ENCODE measurements at places on chromosomes 2 and 18.

- DNase-seq, result no peak
These were observed 930.2 kb upstream of the LRRTM1 start for GRCh38 chr2:81234711-81235110.

DNA sequence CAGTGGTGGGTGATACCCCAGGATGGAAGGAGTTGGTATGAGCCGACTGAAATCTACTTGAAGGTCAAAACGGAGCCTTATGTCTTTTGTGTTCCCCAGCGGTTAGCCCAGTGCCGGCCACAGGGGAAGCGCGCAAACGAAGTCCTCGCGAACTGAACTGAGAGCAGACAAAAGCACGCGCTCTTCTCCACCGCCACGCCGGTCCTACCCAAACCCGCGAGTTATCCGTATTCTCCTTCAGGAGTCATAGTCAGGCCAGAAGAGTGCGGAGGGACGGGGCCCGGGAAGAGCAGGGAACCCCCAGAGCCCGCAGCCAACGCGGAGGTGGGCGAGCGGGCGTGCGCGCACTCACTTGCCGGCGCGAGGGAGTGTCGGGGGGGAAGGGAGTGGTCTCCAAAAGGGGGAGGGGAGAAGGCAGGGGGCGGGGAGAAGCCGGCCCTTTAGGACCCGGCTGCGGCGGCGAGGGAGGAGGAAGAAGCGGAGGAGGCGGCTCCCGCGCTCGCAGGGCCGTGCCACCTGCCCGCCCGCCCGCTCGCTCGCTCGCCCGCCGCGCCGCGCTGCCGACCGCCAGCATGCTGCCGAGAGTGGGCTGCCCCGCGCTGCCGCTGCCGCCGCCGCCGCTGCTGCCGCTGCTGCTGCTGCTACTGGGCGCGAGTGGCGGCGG is at the start of gene IGFBP2:
Gene IGFBP2 (plus strand): TSS at position 469 of the 664 bp plus-strand sequence. CDS start 104 bp downstream, at position 573.
- DNase-seq, result no peak

GRCh38 chr2:84158605-84159004 is 300.5 kb downstream of the SUCLG1 start:
- DNase-seq, result no peak

- no peak for DNase-seq
These were observed 99.1 kb downstream of the LRRTM1 start for GRCh38 chr2:80205498-80205897.

- DNase-seq, result no peak
These were observed 11.1 kb upstream of the KLHL30 start for GRCh38 chr2:238127165-238128060.

GRCh38 chr2:232883116-232883721 is 13.2 kb downstream of the SNORC start:
- no peak for DNase-seq

DNA sequence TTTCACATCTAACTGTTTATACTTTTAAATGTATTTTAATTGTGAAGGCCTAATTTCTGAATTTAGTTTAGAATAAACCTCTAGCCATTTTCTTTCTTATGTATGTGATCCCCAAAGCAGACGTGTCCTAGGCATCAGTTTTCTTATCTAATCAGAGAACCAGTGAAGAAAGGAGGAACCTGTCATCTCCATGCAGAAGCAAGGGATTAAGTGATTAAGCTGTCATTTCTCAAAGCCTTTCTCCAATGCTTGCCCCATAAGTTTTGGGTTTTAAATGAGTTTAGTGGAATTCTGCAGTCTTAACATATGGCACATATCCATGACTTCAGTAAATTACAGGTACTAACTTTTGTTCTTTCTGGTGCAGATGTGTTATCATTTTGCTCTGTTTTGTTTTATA is 190.4 kb downstream of the PLCL1 start:
- DNase-seq, result no peak

- no peak for DNase-seq
These were observed 408.0 kb downstream of the LRATD1 start for GRCh38 chr2:15040429-15041084.

DNA sequence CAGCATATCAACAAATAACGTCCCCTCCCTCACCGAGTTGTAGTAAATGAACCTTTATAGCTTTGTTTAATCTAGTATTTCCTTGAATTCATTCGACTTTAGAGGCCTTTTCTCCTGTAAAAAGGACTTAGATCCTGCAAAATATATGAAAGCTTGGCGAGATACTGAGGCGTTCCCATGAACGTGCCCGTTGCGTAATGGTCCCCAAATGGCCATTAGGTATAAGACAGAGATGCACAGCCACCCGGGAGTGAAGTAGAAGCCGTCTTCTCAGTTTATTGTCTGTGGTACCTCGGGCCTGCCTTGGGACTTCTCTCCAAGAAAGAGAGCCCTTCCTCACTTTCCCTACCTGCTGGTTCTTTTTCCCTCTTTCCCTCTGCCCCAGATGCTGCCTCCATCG is 310.6 kb downstream of the CELF4 start:
- DNase-seq, result no peak

DNA sequence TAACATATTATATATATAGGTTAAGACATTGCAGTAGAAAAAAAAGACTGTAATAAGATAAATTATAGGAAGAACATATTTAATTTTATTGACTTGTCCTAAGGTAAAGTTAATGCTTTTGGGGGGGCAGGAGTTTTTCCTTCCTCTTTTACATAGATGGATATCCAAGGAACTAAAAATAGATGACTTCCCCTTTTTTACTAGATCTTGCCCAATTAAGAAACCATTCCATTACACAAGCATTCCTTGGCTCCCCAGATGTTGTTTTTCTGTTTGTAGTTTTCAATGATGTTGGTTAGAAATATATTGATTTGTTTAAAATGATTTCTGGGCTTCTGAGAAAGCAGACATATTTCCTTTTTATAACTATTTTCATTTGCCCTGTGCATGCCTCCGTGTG is 22.4 kb upstream of the PMAIP1 start:
- DNase-seq, result no peak

GRCh38 chr18:25648716-25649260 is 296.8 kb upstream of the ZNF521 start:
- no peak for DNase-seq

- no peak for DNase-seq
These were observed 94.0 kb upstream of the CNGA3 start for GRCh38 chr2:98252038-98252773.

DNA sequence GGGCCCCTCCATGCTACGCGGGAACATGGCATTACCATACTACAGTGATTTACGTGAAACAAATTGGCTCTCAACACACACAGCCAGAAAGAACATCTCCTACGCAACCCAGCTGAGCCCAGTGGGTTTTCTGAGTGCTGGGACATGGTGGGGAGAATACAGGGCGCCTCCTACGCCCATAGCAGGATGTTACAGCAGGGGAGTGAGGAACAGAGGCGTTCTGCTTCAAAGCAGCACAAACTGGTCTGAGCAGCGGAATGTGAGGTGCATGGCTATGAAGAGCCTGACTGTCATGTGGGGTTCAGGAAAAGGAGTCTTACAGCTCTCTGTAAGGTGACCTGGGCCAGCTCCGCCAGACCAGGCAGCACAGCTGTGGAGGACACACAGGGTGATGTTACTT is 108.6 kb upstream of the REV1 start:
- DNase-seq, result no peak

GRCh38 chr18:79903071-79903635 is 48.3 kb downstream of the SLC66A2 start:
- DNase-seq, result no peak

DNA sequence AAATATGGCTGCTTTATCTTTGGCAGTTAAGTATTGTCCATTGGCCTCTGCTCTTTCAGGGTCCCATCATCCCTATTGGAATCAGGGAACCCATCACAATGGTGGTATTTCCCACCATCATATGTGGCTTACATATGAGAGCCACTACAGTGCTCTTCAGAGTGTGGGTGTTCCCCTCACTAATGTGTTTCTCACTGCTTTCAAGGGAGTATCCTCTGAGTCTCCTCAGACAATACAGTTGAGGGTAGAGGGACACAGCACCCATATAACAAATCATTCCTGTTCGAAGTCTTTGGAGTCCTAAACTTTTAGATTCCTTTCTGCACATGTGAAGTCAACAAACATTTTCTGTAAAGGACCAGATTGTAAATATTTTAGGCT is 48.8 kb upstream of the DNAJC10 start:
- no peak for DNase-seq

- no peak for DNase-seq
These were observed 43.4 kb downstream of the GAREM1 start for GRCh38 chr18:32427084-32427900.

DNA sequence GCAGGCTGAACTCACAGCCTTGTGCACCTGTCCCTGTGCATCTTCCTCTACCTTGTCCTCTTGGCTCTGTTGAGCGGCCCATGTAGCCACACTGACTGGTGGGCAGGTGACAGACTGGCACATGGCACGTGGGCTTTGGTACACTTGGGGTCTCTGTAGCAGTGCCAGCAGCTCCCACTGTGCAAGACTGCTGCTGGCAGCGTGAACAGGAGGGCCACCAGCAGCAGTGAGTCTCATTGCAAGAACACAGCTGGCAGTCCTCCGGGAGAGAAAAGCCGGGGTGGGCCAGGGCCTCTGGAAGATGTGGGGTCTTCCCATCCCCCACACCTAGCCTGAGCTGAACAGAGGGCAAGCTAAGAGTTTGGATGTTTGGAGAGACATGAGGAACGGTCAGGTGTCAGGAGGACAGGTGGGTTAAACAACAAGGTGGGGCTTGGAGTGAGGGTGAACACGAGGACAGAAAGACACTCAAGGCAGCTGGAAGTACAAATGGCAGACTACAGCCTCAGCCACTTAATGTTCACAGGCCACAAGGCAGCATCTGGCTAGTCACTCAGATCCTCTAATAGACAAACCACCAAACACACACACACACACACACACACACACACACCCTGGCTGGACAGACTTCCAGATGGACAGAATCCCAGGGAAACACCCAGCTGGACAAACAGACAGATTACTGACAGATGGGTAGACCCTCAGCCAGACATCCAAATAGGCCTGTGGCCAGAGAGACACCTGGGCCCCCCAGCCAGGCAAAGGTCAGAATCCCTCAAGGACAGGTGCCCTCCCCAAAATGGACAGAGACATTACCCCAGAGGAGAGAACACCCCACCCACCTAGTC is 2.3 kb upstream of the PTPN18 start:
- no peak for DNase-seq

GRCh38 chr2:186702006-186702405 is 8.1 kb downstream of the FAM171B start:
- no peak for DNase-seq

- no peak for DNase-seq
These were observed 105.5 kb downstream of the CAPN13 start for GRCh38 chr2:30701782-30702181.

DNA sequence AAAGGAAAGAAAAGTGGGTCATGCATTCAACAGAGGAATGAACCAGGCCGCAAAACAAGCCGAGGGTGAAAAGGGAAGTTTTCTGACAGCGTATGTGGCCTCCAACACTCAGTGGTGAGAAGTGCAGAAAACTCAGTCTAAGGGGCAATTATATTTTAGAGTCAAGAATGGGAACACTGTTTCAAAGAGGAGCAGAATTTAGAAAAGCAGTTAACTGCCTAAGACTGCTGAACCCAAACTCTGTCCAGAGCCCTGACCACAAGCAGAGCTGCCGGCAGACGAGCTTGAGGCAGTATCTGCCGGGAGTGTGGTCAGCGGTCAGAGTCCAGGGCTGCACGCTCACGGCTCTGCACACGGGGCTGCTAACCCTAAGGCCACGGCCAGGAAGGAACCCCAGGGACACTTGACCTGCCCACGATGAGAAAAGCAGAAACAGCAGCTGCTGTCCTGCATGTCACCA is 347.0 kb upstream of the ID2 start:
- DNase-seq, result no peak

GRCh38 chr2:76851000-76851399 is 671.2 kb downstream of the LRRTM4 start:
- DNase-seq, result no peak

DNA sequence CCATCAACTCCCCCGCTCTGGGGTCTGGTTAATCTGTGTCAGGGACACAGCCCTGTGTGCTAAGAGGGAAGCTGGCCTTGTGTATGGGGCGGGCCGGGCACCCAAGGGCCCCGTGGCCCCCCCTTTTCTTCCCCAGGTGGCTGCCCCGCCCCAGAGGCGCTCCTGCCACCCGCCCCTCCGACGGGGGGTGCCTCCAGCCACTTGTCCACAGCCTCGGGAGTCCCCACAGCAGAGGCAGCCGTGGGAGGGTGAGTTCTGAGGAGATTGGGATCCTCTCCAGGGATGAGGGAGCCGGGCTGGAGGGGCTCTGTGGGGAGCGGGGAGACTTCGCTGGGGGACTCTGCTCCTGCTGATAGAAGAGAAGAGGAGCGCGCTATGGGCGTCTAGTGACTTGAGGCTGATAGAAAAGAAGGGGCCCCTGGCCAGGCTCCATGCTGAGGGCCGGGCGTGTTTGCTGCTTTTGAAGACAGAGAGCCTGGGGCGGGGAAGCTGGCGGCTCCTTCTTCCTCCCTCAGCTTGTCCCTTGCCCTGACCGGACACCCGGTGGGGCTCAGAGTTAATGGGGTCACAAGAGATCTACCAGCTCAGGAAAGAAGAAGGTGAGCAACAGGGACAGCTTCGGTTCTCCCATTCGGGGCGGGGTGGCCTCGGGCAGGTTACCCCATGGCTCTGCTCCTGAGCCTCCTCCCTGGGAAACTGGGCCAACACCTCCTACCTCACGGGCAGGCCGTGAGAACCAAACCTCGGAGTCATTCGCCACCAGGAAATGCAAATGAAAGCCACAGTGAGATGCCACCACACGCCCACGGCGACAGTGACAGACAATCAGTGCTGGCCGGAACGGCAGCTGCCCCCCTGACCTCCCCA is 89.4 kb upstream of the TAF1B start:
- DNase-seq, result peak; percentile 53

- no peak for DNase-seq
These were observed 408.1 kb downstream of the THSD7B start for GRCh38 chr2:137173463-137173862.

GRCh38 chr2:234587341-234588053 is 90.6 kb upstream of the ARL4C start:
- no peak for DNase-seq

- DNase-seq, result no peak
These were observed 8.7 kb downstream of the CAPN13 start for GRCh38 chr2:30798536-30798991.

GRCh38 chr2:110149330-110150220 is 34.0 kb upstream of the MALL start:
- no peak for DNase-seq

DNA sequence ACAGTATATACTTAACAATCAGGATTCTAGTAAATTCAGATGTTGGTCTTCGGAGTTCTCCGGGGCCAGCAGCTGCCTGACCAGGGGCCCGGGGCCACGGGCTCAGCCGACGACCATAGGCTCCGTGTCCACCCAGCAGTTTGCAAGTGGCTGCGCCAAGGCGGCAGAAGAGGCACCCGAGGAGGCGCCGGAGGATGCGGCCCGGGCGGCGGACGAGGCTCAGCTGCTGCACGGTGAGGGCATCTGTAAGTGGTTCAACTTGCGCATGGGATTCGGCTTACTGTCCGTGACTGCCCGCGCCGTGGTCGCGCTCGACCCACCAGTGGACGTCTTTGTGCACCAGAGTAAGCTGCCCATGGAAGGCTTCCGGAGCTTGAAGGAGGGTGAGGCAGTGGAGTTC is 136.3 kb downstream of the NUP35 start:
- no peak for DNase-seq

GRCh38 chr2:180482696-180483095 is 475.6 kb upstream of the CWC22 start:
- DNase-seq, result no peak

GRCh38 chr2:205998583-205998982 is 87.4 kb downstream of the INO80D start:
- DNase-seq, result no peak

All from activated CD4-positive, alpha-beta T cell treated with anti-CD3 and anti-CD28 coated beads, Interleukin-2, amount 50 U/mL, for 4 hours (primary cell).